ENCODE measurements at places on chromosomes 16 and 17.

GRCh38 chr17:67911059-67911782 is 85.0 kb downstream of the C17orf58 start:
- DNase-seq = no peak

- no peak for DNase-seq
Measured at GRCh38 chr16:11852092-11852809, 909 bp upstream of the RSL1D1 start.

DNA sequence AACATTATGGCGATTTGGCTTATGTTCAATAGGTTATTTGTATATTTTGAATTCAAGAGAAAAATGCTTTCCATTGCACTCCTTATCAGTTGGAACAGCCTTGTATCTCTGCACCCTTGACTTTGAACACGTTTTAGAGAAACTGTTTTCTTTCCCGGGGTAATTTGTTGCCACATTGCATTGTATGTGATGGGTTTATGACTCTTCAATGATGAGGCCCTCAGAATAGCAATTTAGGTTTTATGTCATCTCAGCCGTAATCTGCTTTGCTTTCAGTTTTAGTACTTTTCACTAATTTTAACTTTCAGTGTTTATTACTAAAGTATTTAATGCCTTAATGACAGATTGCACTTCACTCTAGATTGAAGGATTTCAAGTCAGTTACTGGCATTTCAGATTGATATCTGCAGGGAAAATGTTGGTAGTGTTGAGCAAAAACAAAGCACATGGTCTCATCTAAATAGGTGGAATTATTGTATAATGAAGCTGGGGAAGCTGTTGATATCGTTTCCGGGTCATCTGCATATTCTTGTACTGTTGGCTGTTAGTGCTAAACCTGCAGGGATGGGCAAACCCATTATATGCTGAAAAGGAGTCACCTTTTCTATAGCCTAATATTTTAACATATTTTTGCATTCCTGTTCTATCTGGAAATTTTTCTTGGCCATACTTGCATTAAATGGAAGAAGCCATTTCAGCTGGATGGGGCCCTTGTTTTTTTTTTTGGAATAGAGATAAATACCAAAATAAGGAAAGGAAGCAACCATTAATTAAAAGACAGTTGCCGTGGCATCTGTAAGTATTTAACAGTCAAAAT is 2.0 kb downstream of the LUC7L3 start:
- peak; percentile 17 for DNase-seq

DNA sequence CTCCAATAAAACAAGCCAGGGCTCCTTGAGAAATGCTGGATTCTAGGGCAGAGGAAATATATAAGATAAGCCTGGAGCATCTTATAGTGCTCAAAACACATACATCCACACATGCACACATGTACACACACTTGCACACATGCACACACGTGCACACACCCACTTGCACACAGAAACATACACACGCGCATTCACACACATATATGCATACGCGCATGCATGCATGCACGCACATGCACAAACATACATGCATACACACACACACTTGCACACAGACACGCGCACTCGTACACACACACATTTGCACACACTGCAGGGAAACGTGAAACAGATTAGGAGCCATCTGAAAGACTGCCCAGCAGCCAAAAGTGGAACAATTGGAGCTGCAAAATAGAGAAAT is 8.0 kb upstream of the ENPP7 start:
- no peak for DNase-seq

- peak; percentile 61 for DNase-seq
Measured at GRCh38 chr17:74512624-74513091, 18.6 kb downstream of the CD300LB start.

DNA sequence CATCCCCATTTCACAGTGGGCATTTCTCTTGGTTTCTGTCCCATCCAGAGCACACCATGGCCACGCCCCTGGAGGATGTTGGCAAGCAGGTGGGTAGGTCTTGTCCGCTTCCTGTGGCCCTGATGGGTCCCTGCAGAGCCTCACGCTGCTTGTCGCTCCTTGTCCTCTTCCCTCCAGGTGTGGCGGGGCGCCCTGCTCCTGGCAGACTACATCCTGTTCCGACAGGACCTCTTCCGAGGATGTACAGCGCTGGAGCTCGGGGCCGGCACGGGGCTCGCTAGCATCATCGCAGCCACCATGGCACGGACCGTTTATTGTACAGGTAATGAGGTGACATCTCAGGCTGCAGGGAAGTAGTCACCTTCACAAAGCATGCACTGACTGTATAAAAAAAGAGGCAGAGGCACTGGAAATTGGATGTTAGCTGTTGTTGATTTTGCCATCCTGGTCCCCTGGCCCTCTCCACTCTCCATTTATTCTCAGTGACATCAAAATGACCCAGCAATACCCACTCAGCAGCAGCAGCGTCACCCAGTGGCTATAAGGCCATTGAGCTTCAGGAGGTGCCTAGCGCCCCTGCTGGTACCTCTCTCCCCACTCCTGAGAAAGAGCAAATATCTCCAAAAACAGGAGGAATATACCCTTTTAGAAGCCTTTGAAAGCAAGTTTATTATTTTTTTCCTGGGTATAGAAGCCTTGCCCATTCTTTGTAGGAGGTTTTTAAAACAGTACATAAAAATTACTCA is 13.7 kb downstream of the METTL22 start:
- DNase-seq = peak; percentile 52

GRCh38 chr17:75864448-75864871 is 9.3 kb upstream of the WBP2 start:
- peak; percentile 66 for DNase-seq

- DNase-seq = no peak
Measured at GRCh38 chr16:14196539-14196938, 125.4 kb downstream of the MRTFB start.

DNA sequence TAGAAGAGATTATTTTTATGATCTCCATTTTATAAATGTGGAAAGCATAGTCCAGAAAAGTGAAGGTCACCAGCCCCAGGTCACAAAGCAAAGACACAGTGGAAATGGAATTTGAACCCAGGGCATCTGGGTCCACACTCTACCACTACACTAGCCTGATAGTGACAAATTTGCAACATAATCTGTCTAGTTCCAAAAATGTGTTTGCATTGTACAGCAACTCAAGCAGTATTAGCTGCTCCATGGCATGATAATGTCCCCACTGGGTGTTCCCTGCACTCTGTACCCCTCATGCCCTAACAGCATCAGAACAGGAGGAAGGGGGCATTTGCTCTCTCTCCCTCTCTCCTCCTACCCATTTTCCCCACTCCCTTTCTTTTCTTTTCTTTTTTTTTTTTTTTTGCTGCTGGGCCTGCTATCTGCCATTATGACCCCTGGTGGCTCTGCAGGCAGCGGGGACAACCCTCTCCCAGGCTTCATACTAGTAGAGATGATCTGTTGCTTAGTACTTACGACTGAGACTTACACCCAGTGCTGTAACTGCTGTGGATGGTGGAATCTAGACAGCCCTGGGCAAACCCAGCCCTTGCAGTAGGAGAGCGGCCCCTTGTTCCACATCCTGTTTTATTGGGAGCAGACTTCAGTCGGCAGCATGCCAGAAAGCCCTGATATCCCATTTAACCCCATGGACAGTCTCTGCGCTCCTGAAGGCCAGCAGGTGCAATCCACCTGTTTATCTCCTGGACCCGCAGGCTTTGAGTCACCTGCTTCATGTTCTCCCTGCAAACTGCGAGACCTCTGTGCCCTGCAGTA is 306.3 kb downstream of the SOX9 start:
- DNase-seq = no peak

DNA sequence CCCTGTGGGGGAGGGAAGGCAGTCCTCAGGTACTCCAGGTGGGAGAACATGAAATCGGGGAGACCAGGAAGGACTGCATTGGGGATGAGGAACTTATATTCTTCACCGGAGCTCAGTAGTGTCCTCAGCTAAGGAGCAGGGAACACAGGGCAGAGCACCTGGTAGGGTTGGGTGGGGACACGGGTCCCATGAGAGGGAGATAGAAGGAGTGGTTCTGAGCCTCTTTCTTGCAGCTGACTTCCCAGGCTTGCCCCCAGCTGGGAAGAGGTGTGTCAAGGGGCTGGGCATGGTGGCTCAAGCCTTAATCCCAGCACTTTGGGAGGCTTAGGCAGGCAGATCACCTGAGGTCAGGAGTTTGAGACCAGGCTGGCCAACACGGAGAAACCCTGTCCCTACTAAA is 2.1 kb downstream of the FHOD1 start:
- no peak for DNase-seq

GRCh38 chr17:29713626-29714025 is 90.9 kb upstream of the CORO6 start:
- DNase-seq = no peak

- DNase-seq = no peak
Measured at GRCh38 chr17:37025847-37026530, 77.2 kb downstream of the AATF start.

GRCh38 chr17:48499248-48499647 is 31.6 kb downstream of the HOXB1 start:
- no peak for DNase-seq

DNA sequence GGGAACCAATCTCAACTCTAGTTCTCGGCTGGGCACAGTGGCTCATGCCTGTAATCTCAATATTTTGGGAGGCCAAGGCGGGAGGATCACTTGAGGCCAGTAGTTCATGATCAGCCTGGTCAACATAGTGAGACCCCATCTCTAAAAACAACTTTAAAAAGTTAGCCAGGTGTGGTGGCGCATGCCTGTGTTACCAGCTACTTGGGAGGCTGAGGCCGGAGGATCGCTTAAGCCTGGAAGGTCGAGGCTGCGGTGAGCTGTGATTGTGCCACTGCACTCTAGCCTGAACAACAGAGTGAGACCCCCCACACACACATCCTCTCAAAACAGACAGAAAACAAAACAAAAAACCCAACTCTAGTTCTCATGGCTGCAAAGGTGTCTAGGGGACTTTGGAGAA is 4.9 kb downstream of the THRA start:
- DNase-seq = no peak

DNA sequence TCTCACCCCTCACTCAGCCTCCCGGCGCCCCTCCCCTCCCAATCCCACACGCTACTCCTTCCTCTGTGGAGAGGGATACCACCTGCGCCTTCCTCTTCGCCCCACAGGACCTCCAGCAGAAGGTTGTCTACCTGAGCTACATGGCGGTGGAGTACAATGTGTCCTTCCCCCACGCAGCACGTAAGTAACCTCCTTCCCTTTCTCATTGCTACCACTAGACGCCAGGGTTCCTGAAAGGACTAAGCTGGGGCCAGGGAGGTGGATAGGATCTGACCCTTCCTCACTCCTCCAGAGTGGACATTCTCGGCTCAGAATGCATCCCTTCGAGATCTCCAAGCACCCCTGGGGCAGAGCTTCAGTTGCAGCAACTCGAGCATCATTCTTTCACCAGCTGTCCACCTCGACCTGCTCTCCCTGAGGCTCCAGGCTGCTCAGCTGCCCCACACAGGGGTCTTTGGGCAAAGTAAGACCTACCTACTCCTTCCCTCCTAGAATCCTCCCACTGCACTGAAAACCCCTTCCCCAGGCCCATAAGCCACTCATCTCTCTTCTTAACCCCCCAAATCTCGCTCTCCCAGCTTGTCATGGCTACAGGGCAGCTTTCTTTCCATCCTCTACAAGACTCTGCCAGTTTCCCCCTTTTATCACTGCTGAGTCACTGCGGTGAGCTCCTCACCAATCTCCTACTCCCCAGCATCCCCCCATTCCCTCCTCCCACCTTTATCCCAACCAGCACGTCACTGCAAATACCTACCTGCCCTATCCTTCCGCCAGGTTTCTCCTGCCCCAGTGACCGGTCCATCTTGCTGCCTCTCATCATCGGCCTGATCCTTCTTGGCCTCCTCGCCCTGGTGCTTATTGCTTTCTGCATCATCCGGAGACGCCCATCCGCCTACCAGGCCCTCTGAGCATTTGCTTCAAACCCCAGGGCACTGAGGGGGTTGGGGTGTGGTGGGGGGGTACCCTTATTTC is 1.5 kb downstream of the CD68 start:
- DNase-seq = no peak

DNA sequence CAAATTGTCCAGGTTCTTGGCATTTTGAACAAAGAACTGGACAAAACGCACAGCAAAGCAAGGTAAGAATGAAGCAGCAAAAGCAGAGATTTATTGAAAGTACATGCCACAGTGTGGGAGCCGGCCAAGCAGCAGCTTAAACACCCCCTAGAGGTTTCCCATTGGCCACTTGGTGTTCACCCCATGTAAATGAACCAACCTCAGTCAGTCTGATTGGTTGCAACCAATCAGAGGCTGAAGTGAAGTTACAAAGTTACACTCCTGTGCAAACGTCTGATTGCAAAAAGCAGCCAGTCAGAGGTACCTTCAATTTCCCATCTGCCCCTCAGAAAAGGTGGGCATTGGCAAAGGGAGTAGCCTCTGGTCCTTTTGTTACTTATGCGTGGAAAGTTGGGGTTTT is 8.8 kb upstream of the ZNF263 start:
- DNase-seq = no peak

GRCh38 chr17:63492940-63493339 is 16.1 kb downstream of the ACE start:
- no peak for DNase-seq

GRCh38 chr16:88731699-88732098 is 25.4 kb downstream of the CTU2 start:
- DNase-seq = peak; percentile 29

DNA sequence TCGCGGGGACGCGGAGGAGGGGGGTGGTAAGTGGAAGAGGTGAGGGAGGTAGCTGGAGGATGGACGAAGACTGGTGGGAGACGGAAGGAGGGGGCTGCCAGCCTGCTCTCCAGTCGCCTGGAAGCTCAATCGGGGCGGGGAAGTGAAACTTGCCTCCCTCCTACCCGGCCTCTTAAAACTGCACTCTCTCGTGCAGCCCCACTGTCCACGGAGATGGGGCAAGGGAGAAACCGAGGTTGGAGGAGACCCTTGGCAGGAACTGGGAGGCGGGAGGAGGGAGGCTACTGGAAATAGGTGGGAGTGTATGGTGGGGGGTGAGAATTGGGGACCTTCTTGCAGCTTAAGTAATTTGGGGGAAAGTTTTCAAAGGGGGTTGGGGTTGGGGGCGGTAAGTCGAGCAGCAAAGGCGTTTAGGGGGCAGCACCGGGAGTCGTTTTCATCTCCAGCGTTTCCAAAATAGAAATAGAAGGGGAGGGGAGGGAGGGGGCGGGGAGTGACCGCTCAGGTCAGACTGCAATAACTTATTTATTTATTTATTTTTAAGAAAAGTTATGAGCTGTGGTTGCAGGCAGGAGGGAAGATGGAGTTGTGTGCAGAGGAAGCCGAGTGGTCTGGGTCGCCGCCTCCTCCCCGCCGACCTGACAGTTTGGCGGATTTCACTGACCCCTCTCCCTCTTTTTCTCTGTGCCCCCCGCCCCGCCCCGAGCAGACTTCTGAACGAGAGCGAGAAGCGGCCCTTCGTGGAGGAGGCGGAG is 1.4 kb downstream of the SOX9 start:
- peak; percentile 23 for DNase-seq

DNA sequence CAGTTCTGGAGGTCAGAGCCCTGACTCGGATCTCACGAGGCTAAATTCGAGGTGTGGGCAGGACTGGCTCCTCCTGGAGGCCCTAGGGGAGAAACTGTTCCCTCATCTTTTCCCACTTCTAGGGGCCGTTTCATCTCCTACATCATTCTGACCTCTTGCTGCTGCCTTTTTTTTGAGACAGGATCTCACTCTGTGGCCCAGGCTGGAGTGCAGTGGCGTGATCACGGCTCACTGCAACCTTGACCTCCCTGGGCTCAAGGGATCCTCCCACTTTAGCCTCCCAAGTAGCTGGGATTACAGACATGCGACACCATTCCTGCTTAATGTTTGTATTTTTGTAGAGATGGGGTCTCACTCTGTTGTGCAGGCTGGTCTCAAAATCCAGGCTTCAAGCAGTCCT is 244.1 kb upstream of the GSE1 start:
- DNase-seq = no peak

- no peak for DNase-seq
Measured at GRCh38 chr16:48441106-48441505, 55.9 kb upstream of the SIAH1 start.

All from AG08395 (cell line).